Fibroblast of skin of right quadriceps (primary cell): ENCODE measurements at places on chromosomes 7 and 10.
A peak's percentile ranks its signal among the peaks of the same experiment; 100 is the strongest.

GRCh38 chr10:21520509-21520908 lies 5.0 kb downstream of the SKIDA1 start:
- DNase-seq: no peak

DNA sequence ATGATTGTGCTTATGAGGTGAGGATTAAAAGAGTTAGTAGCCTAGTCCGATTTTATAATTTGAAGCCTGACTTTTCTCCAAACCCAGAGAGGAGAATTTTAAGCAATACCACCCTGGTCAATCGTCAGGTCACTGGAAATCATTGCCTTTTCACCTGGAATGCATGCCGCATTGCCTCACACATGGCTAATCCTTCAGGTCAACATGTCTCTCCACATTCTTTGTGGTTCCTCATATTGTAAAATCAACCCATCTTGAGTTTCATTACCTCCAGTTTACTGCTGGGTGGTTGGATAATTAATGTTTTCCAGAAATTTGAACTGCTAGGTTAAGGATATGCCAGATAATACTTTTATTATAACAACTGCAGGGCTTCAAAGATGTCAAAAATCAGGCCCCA lies 55.6 kb upstream of the SEMA3E start:
- DNase-seq: no peak

DNA sequence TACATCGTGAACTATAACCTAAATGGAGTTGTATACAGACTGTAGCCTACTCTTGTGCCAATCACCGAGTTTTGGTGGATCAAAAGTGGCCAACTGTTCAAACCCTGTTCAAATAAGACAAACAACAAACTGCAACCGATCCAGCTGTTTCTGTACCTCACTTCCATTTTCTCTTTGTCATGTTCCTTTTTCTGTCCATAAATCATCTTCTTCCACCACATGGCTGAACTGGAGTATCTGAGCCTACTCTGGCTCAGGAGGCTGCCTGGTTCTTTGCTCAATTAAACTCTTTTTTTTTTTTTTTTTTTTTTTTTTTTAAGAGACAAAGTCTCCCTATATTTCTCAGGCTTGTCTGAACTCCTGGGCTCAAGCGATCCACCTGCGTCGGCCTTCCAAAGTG lies 59.0 kb upstream of the NPVF start:
- DNase-seq: no peak

GRCh38 chr7:85172530-85172941 lies 14.3 kb downstream of the SEMA3D start:
- DNase-seq: peak; percentile 94

- no peak for DNase-seq
These were observed 13.5 kb downstream of the EPHB6 start for GRCh38 chr7:142868188-142868985.
